Adrenal gland (tissue), 19 donors: ENCODE measurements at places on chromosomes 3 and 15. TPM values are rescaled to one million over a fixed set of nuclear protein-coding genes. Genes with fewer than 3 reads are reported as not detected.

- DNase-seq: peak; percentile 15
These were observed 130.6 kb upstream of the MEF2A start for GRCh38 chr15:99435113-99435695.

DNA sequence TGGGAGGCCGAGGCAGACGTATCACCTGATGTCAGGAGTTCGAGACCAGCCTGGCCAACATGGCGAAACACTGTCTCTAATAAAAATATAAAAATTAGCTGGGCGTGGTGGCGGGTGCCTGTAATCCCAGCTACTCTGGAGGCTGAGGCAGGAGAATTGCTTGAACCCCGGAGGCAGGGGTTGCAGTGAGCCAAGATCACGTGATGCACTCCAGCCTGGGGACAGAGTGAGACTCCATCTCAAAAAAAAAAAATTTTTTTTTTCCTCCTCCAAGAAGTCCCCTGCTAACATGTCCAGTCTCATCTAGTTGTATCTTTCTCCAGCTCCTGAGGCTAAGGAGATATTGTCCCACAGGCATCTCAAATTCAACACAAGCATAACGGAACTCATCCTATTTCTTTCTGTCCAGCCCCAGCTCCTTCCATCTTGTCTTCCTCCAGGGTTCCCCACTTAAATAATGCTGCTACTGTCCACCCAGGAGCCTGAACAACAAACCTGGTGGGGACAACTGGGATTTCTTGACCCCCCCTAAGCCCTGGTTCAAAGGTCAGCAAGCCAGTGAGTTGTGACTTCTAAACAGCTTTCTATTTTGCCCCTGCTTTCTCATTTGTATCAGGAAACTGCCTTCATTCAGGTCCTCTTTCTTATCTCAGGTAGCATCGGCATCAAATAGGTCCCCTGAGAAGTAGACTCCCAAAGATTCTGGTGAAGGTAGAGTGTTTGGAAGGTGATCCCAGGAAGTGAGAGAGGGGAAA lies 4.1 kb upstream of the MEF2A start:
- DNase-seq: no peak

GRCh38 chr3:73144276-73144675 lies 82.8 kb downstream of the EBLN2 start:
- peak; percentile 31 for DNase-seq

- no peak for DNase-seq
These were observed 65.7 kb upstream of the FRMD4B start for GRCh38 chr3:69451594-69451993.

DNA sequence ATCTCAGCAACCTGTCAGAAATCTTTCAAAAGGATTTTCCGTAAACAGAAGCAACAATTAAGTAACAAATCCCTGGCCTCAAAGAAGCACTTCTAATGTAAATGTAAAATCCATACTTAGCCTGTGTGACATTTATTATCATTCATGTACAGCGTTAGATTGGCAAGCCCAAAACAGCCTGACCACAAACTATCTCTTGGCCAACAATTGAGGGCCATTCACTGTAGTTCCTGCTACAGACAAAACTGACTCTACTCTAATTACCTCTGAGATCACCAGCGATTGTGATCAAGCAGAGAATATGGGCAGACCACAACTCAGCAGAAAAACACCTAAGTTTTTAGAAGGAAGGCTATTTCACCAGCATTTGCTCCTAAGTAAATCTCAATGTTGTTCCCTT lies 9.2 kb downstream of the SHQ1 start:
- no peak for DNase-seq

DNA sequence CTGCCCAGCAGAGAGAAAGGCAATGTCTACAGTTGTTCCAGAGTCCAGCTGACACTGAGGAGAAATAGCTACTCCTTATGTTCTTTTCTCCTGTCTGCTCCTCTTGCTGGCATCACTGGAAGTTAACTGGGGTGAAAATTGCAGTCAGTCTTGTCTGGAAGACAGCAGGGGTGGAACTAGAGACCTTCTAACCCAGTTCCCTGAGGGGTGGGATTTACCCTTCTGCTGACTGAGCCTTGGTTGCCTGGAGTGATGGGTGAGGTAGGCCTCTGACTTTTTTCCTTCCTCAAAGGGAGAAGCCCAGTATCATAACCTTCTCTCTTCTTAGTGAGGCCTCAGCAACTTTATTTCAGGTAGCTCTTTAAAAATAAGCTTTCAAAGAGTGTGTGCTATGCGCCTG lies 16.2 kb downstream of the ZNF609 start:
- no peak for DNase-seq

DNA sequence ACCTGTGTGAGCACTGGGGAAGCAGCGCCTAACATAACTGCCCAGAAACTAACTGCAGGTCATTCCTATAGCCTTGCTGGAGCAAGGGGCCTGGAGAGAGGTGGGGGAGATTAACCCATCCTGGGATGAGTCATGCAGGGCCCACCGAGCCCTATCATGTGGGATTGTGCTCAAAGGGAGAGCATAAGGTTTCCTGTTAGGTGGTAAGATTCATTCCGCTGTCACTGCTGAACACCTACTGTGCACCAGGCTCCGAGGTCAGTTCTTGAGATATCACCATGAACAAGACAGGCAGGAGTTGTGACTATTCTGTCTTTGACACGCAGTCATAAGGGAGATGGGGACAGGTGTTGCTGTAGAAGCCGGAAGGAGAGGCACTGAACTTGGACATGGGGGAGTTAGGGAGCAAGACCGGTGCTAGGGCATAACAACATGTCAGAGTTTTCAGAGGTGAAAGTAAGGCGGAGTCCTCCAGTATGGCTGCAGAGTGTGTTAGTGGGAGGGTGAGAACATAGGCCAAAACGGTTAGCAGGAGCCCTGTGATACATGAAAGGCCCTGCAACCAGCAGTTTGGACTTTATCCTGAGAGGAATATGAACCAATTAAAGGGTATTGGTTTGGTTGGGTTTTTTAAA lies 2.4 kb downstream of the SLC25A38 start:
- no peak for DNase-seq

The HYKK gene
- total RNA-seq: 17.1 TPM

- no peak for DNase-seq
These were observed 189.8 kb upstream of the PROK2 start for GRCh38 chr3:71974786-71975185.
